ENCODE measurements at places on chromosomes 13 and 19.

- peak; percentile 84 for DNase-seq
Measured at GRCh38 chr13:82717249-82717648, 1165.0 kb downstream of the SLITRK1 start.

GRCh38 chr19:15702534-15702930 lies 25.3 kb upstream of the OR10H2 start:
- peak; percentile 0 for DNase-seq

DNA sequence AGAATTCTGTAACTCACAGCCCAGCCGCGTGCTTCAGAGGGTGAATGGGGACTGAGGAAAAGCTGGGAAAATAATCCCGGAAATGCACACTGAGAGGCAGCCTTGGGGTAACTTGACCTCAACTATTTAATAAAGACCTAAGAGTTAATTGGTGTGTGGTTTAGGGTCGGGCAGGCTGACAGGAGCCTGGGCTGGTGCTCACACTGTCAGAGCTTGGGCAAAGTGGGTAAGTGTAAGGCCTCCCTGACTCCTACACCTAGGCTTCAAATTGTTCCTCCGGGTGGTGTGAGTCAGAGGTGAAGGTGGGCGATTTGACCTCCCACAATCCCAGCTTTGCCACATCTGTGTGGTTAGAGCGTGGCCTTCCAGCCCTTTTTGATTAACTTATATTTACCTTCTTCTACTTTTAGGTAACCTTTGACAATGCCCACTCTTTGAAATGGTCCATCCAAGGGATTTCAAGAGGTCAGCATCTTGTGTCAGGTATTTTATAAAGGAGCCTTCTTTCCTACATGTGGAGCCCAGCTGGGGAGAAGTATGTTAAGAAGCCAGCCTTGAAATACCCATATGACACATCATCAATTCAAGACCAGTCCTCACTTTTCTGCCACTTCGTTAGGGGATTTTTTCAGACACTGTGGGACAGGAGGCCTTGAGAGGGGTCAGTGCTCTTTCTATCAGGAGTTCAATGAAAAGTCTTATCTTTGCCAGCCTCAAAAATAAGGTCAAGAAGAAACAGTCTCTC lies 114.2 kb downstream of the NUFIP1 start:
- DNase-seq: no peak

DNA sequence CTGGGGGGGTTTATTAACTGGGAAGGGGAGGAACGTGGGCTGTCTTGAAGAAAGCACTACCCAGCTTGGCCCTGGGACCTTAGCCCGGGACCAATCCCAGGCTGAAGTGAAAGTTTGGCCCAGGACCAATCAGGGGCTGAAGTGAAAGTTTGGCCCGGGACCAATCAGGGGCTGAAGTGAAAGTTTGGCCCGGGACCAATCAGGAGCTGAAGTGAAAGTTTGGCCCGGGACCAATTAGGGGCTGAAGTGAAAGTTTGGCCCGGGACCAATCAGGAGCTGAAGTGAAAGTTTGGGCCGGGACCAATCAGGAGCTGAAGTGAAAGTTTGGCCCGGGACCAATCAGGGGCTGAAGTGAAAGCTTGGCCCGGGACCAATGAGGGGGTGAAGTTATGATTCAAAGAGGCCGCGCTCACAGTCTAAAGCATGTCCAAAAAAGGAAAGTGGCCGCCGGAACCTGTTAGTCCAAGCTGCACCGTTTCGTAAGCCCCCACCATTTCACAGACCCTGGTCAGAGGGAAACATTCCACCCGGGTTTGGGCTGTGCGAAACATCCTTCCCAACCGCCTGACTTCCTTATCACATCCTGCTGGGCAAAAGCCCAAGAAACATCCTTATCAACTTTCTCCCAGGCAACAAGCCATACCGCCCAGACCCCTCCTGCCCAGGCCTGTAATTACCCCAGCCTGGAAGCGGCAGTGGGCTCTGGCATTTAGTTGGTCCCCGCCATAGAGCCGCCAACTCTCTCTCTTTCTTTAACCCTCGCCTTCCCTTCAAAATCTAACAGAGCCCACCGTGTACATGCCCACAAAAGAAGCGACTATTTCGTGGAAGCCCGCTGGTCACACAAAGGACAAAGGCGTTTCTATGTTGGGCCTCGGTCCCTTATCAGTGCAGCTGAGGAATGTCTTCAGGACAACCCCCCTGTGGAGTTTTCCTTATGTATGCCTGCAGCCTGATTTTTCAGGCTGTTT lies 1.1 kb downstream of the ZNF850 start:
- DNase-seq: no peak

DNA sequence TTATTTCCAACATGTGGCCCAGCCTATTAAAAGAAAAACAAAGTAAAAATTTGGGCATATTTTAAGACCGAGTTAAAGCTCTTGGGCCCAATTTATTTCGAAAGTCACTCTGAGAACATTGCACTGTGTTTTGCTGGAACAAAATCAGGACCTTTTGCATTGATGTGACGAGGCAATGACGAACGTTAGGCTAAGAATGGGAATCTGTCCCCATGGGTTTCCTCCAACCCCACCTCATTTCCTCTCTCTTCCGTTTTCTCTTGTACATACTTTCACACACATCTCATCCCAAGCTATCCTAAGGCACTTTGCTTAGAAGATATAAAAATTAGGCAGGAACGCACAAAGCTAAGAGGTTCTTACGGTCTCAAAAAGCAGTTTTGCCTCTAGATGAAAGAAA lies 22.1 kb downstream of the EDNRB start:
- no peak for DNase-seq

DNA sequence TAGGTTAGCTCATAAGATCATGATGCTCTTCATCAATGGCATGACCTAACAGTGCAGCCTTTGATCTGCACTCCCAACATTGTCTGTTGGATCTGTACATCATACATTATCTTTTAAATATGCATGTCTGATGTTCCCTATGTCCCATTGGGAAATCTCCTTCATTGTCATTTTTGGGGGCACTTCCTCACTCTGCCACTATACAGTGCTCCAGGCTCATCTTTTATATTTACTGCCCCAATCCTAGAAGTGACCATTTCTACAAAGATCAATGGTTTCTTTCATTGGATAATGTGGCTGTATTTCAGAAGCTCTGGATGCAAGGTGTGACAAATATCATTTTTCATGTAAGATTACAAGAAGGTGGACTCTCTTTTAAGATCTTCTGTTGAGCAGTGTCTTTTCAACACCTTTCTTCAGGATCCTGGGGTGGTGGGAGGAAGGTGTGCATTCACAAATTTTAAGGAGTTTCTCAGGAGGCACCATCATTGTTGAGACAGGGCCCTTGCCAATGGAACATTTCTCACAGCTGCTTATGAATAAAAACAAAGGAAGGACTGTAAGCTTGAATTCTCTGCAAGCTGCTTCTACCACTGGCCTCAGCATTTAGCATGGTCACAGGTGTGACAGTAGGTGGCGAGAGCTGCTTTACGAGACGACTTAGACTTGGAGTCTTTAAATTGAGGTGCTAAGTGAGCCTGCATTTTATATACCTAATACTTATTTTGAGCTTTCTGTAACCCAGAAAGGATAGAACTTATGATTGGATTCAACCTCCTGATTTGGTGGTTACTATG lies 403.0 kb downstream of the LMO7 start:
- no peak for DNase-seq

DNA sequence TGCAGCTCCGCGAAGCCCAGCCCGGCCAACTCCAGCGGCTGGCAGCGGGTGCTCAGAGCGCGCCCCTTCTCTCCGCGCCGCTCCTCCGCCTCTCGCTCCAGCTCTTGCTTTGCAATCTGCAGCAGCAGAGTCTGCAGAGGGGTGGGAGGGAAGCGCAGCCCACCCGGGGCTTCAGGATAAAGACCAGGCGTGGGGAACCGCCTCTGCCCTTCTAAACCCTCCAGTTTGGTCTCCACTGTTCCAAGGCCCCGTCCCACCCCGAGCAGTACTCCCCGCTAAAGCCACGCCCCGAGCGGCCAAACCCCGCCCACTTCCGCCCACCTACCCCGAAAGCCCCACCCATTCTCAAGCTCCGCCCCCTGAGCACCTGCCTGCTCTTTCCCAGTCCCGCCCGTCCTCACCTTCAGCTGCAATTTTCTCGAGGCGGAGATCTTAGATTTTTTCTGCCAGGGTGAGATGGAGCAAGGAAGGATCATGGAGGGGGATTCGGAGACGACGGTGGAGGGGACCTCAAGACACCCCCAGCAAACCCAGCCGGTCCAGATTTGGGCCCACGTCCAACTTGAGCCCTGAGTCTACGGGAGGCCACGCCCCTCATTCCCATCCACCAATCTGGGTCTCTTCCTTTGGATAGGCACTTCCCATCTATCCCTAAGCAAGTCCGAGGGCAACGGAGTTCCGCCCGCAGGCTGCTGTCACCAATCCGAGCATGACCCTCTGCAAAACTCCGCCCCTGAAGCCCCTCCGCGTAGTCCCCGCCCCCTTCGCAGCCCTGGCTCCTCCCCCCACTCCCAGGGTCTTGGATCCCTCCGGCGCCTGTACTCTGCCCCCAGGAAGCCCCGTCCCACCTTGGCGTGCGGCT lies 1.1 kb downstream of the TNNI3 start:
- DNase-seq: no peak

- no peak for DNase-seq
Measured at GRCh38 chr19:16330806-16331690, 6.4 kb downstream of the KLF2 start.

DNA sequence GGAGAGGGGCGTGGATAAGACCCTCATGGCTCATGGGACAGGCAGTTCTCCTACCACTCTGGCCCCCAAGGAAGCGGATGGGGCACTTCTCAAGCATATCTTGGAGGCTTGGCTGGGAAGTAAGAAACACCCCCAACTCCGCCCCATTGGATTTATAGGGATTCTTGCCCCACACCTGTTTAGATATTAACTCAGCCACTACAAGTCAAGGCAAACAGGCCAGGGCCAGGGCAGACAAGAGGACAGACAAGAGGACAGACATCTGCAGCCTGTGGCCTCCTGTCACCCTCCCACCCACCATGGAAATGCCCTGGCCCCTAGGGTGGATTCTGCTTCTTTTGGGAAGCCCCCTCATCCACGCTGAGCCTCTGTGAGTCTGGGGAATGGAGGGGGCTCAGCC lies 24.1 kb downstream of the RDH8 start:
- DNase-seq: no peak

- DNase-seq: no peak
Measured at GRCh38 chr13:74530011-74530410, 395.8 kb upstream of the KLF12 start.

GRCh38 chr19:45889210-45889885 lies 3.4 kb upstream of the IRF2BP1 start:
- DNase-seq: no peak

DNA sequence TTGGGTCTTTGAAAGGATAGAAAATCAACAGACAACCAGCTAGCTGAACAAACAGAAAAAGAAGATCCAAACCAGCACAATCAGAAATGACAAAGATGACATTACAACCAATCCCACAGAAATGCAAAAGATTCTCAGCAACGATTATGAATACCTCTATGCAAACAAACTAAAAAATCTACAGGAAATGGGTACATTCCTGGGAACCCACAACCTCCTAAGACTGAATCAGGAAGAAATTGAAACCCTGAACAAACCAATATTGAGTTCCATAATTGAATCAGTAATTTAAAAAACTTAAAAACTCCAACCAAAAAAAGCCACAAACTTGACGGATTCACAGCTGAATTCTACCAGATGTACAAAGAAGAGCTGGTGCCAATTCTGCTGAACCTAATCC lies 20.9 kb upstream of the C1QTNF9B start:
- no peak for DNase-seq

All from putamen (tissue), 1 donor.